Aorta (tissue), 5 donors: ENCODE measurements at places on chromosomes 6 and 20. TPM values are rescaled to one million over a fixed set of nuclear protein-coding genes. Genes with fewer than 3 reads are reported as not detected.

GRCh38 chr6:82589509-82590206 is 226.0 kb downstream of the TPBG start:
- no peak for DNase-seq

DNA sequence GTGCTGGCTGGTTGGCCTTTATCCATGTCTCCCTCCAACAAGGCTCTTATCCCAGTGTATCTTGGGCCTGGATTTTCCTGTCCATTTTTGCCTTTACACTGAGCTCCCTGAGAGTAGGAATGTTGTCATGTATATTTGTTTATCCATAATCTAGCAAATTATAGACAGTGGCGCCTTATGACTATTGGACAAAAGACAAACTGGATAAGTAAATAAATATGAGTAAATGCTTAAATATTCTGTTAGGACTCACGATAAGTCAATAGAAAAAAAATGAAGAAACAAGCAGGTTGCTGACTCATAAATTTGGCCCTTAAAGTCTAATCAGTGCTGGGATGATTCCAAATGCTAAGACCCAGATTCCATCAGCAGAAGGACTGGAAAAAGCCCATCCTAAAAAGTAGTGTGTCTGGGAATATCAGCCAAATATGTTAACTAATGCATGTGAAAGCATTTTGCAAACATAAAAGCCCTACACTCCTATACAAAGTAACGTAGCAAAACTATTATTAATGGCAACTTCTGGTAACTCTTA is 55.0 kb upstream of the PCSK2 start:
- no peak for DNase-seq

DNA sequence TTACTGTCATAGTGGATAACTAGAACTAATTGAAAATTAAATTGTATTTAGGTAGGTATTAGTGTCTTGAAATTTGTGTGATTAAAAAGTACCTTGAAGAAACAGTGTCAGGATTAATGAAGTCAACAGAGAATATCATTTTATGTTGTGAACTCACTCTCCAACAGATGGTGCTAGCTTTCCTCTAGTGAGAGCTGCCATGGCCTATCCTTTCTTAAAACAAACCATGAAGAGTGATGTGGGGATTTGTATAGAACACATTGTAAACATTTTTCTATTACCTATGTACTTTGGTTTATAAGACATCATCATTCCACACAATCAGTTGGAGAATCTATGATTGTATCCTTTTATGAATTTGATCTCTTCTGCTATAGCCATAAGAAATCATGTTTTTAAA is 4.8 kb upstream of the SRSF12 start:
- DNase-seq, result no peak

DNA sequence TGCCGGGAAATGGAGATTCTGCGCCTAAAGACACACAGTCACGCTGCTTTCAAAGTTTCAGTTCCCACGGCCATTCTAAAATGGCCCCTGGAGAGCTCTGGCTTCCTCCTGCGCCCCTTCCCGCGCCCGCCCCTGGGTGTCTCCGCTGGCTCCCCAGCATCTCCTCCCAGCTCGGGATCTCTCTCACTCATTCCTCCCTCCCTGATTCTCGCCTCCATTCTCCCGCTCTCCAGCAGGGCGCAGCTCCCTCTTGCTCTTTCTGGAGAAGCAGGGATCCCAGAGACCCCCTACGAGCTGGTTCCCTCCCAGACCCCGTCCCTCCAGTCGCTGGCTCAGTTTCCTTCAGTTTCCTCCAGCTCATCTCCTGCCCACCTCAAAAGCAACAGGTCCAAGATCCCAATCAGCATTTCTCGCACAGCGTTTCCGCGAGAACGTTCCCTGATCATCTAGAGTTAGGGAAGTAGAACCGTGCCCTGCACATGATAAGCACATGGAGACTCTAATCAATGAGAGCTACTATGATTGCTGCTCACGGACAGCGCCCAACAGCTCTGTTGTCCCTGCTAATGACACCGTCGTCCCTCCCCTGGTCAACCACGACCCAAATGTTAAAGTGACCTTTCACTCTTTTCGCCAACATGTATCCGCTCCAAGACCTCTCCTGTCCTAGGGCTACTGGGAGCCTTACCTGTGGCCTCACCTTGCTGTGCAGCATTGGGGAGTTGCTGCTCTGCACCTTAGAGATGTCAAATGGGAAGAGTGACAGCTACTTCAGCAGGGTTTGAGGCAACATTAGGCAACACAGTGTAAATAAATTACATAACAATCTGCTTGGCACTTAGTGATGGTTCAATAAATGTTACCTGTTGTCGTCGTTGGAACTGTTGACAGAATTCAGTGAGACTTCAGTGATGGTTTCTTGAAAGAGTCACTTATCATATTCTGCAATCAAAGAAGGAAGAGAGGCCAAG is 218.5 kb upstream of the QKI start:
- DNase-seq, result no peak

The SMPDL3A gene
- 8.5 TPM for total RNA-seq

- DNase-seq, result no peak
These were observed 215.0 kb downstream of the ARID1B start for GRCh38 chr6:156992020-156992804.

DNA sequence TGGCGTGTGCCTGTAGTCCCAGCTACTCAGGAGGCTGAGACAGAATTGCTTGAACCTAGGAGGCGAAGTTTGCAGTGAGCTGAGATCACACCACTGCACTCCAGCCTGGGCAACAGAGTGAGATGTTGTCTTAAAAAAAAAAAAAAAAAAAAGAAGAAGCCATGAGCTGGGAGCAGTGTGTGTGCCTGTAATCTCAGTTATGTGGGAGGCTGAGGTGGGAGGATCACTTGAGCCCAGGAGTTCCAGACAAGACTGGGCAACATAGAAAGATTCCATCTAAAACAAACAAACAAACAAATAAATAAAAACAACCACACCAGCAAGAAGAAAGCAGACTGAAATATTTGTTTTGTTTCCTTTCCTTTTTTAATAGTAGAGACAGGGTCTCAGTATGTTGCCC is 62.2 kb upstream of the KIF13A start:
- DNase-seq, result no peak

- no peak for DNase-seq
These were observed 228.6 kb upstream of the JARID2 start for GRCh38 chr6:15017261-15017660.

- no peak for DNase-seq
These were observed 27.1 kb downstream of the MICA start for GRCh38 chr6:31430449-31430848.

- no peak for DNase-seq
These were observed 19.8 kb downstream of the PTK7 start for GRCh38 chr6:43095939-43096338.

- DNase-seq, result no peak
These were observed 195.0 kb downstream of the UBE3D start for GRCh38 chr6:82870582-82871172.

The FOXF2 gene
- total RNA-seq, result 0.52 TPM

DNA sequence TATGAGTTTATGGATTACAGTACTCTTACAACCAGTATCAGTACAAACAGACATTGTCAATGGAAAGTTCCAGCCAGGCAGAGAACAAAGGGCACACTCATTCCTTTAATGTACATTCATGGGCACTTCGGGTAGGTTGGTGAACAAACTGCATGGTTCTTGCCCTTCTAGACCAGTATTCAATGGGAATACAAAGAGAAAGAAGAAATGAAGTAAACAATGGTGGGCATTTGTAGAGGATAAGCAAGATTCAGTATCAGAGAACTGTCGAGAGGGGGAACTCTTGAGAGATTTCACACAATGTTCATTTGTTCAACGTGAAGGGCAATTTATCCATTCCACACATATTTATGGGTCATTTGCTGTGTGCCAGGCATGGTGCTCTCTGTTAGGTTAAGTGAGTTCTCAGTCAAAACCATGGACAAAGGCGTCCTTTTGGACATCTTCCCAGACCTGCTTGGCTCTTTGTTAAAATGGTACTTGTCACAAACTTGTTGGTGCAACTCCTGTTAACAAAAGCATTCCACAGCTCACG is 714.8 kb downstream of the DHX35 start:
- no peak for DNase-seq

DNA sequence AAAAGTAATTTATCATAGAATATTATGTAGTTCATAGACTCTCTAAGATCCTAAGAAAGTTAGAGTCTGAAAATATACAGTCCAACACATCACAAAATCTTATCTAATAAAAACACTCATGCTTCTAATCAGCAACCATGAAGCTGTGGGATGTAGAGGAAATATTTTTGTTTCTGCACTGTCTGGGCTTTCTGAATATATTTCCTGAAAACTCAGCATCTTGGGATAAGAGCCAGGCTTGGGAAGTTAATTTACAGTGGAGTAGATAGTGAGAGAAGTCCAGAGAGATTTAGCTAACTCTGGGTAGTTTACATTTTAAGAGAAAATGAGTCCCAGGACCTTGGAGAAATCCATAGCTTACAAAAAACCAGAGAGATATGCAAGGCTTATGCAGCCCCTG is 150.4 kb upstream of the BMP5 start:
- no peak for DNase-seq

DNA sequence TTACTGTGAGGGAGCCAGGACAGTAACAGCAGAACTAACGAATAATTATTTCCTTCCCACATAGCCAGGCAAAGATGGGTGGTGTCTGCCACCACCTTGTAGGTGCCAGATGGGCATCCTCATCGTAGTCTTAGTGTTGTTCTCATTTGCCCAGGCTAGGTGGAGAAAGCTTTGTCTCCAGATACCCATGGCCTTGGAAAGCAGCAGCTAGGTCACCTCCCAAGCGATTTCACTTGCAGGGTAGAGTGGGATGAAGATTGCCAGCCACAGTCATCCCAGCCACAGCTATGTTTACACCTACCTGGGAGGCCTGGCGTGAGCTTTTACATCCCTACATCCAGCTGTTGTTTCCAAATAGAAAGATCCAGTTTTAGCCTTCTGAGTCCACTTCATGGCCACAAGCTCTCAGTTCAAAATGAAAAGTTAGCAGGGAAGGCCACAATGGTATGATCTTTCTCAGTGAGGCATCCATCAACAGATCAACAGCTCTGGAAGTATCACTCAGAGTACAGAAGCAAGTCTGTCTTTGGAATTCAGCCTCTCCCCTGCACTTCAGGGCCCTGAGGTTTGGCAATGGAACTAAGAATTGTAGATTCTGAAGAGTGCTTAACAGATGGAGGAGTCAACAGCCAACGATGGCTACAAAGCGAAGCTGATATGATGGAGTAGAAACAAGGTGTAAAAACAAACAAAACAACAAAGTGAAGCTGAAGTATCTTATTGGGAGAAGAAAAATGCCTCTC is 11.0 kb upstream of the SNRPC start:
- no peak for DNase-seq

DNA sequence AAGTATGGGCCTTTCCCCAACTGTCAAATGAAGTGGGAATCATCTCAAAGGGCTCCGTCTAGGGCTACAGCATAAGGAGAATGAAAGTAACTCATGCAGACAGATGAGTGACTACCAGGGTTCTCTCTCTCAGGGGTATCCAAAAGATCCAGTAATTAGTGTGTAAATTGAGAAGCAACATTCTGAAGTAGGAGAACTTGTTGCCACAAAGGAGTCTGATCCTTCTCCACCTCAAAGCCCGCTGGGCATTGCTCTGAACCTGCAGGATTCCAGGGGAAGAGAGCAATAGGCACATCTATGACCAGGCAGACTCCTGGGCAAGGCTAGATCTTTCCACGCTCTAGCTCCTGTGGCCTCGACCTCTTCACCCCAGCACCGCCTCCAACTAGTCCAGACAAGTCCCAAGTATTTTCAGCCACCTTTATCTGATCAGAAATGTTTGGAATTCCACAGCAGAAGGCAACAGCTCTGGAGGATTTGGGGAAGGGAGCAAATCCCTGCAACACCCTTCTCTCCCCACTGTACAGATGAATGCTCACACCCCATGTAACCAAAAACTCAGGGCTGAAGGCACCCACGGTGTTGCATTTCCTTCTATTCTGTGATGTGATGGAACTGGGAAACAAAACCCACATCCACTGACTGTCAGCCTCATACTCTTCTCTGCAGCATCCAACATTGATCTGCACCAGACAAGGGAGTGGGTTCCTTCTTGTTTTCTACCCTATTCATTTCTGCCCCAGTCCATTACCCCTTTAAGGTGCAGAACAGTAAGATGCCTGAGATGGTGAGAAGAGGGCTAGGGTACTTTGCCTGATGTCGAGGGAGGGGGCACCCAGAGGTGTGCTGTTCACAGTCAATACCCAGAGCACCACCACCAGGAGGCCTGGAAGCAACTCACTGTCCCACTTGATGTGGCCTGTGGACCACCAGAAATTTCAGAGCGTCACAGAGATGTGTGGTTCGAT is 41.0 kb downstream of the COX4I2 start:
- DNase-seq, result no peak

- no peak for DNase-seq
These were observed 676.0 kb upstream of the MARCKS start for GRCh38 chr6:113181164-113181563.

DNA sequence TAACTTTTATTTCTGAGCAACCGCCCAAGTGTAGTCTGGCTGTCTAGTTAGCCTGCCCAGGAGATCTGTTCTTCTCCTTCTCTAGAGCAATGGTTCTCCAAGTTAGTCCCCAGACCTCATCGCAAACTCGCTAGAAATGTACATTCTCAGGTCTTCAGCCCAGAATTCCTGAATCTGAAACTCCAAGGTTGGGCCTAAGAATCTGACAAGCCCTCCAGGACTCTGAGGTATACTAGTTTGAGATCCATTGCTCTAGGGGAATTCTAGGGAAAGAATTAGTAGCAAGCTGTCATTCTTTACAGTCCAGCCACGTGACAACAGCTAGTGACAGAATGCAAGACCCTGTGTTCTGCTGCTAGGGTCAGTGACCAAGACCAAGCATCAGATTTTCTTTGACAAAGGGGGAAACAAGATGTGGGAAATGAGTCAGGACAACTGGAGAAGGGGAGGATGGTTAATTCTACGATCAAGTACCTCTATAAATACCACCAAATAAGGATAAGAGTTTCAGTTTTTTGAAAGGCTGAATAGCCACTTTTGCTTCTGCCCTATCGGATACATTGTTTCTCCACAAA is 5.8 kb downstream of the UBE2V1 start:
- DNase-seq, result no peak

The SLC17A4 gene
- total RNA-seq, result not detected

DNA sequence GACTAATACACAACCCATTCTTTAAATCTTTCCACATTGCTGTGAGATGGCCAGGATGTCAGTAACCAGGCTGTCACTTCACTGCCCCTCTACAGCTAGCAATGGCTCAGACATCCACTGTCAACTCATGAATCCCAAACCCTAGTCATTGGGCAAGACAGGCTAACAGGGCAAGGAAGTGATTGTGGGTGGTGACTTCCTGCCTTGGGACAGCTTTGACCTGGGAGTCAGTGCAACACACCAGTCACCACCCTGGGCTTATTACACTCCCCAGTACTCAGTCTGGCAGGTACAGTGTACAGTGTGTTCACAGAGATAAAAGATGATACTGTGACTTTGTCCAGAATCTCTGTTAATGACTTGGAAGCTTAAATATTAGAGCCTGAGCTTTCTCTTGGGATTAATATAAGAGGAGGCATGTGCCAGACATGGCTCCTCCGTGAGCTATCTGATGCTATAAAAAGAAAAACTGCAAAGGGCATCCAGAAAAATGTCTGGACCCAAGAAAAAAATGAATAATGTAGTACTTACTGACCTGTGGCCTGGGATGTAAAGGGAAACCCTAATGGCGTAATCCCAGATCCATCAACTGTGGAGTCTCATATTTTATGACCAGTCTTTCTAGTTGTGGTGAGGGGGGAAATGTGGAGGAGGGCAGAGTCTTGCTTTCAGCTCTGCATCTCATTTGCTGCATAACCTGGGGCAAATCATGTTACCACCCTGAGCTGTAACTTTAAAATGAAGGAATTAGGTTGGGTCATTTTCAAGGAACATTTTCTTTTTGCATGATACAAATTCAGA is 244.4 kb downstream of the SLC24A3 start:
- DNase-seq, result no peak
